Suppressor macrophage (primary cell): ENCODE measurements at places on chromosomes 16 and 17.
A peak's percentile ranks its signal among the peaks of the same experiment; 100 is the strongest.

DNA sequence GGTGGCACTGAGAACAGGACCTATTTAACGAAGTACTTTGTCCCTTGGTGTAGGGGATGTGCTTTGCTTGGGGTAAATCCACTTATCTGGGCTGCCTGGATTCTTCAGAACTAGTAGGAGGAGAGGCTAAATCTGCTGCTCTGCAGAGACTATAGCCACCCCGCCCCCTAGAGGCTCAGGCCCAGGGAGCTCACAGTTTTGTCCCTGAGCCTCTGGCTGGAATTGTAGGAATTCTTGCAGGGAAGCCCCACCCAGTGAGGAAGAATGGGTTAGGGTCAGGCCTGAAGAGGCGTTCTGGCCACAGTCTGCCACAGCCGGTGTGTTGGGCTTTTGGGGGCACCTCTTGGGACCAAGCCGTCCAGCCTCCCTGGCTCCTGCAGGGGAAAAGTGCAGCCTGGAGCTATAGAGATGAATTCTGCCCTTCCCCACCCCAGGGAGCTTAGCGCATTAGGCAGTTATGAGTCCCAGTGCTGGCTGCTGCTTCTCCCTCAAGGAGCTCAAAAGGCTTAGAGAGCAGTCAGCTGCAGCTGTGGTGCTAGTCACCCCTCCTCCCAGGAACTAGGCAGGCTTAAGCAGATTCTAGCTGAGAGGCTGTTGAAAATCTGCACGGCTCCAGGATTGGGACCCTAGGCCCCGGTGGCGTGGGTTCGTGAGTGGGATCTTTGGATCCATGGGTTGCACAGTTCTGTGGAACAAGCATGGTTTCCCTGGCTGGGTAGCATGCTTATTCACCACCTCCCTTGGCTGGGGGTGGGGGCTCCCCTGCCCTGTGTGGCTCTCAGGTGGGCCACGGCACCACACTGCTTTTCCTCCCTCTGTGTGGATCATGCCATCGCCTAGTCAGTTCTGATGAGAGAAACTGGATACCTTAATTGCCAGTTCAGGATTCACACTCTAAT is 237.4 kb upstream of the TOM1L1 start:
- no peak for DNase-seq

DNA sequence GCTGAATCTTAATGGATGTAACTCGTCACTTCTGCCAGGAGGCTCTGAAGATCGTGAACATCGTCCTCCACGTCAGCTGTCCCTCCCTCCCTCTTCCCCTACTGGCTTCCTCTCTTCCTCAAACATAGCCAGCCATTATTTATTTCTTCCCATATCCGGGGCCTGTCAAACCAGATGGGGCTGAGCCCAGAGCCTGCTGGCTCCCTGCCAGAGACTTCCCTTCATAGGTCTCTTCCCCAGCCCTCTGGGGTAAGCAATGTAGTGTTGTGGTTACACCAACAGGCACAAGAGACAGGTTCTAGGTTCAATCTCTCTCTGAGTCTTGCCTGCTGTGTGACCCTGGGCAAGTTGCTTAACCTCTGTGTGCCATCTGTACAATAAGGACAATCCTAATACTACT is 40.1 kb upstream of the ZFP90 start:
- DNase-seq = peak; percentile 41

DNA sequence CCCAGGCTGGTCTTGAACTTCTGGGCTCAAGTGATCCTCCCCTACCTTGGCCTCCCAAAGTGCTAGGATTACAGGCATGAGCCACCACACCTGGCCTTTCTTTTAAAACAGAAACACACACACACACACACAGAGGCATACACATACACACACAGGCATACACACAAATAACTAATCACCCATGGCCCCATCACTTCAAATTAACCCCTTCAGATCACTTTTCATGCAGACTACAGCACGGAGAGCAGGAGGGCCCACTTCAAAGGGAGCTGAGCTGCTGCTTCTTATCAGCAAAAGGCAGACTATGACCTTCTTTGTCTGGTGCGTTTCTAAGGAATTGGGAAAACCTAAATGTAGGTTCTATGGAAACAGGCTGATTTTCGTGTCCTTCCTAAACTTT is 1.9 kb downstream of the CLCN7 start:
- DNase-seq = no peak

- DNase-seq = no peak
These were observed 154.5 kb downstream of the BCAS3 start for GRCh38 chr17:60832151-60832585.

GRCh38 chr16:68033101-68033500 is 10.0 kb downstream of the DUS2 start:
- DNase-seq = no peak

DNA sequence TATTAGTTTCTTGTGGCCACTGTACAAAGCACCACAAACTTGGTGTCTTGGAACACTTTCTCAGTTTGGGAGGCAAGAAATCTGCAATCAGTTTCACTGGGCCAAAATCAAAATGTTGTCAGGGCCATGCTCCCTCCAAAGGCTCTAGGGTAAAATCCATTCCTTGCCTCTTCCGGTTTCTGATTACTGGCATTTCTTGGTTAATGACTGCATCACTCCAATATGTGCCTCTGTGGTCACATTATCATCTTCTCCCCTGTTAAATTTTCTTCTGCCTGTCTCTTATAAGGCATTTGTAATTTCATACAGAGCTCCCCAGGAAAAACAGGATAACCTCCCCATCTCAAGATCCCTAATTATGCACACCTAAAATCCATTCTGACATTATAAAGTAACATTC is 34.8 kb downstream of the ZNF287 start:
- no peak for DNase-seq

DNA sequence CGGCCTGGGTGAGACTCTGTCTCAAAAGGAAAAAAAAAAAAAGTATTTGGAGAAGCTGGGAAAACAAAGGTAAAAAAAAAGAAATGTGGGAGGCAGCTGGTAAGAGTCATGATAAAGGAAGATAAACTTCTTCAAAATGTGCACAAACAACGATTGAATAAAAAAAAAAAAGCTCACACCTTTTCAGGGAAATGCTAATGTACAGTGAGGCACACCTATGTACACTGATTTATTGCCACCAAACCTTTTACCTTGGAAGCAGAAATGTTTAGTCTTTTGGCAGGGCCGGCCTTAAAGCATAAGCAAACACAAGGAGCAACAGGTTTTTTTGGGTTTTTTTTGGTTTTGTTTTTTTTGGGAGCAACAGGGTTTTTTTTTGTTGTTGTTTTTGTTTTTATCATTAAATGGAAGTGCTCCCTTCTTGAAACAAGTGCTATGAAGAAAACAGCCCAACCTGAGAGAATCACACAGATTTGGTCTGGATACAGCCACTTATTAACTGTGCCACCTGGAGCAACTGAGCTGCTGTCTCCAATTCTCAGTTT is 29.8 kb upstream of the KCNJ2 start:
- DNase-seq = no peak

DNA sequence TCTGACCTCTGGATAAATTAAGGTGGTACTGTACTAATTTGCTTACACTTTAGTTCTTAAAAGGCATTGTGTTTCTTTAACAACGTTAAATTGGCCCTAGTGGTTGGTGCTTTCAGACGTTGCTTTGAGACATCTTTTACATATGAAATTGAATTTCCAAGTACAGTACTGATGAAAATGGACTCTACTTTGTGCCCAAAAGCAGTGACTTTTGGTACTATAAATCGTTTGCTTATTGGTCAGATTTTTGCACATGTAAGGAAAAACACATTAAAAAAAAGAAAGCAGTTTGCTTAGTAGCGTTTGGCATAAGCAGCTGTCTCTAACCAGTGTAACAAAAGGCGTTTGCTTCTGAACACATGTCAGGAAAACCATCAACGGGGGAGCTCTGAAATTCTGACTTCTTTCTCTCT is 139.6 kb downstream of the CDK5R1 start:
- DNase-seq = no peak

DNA sequence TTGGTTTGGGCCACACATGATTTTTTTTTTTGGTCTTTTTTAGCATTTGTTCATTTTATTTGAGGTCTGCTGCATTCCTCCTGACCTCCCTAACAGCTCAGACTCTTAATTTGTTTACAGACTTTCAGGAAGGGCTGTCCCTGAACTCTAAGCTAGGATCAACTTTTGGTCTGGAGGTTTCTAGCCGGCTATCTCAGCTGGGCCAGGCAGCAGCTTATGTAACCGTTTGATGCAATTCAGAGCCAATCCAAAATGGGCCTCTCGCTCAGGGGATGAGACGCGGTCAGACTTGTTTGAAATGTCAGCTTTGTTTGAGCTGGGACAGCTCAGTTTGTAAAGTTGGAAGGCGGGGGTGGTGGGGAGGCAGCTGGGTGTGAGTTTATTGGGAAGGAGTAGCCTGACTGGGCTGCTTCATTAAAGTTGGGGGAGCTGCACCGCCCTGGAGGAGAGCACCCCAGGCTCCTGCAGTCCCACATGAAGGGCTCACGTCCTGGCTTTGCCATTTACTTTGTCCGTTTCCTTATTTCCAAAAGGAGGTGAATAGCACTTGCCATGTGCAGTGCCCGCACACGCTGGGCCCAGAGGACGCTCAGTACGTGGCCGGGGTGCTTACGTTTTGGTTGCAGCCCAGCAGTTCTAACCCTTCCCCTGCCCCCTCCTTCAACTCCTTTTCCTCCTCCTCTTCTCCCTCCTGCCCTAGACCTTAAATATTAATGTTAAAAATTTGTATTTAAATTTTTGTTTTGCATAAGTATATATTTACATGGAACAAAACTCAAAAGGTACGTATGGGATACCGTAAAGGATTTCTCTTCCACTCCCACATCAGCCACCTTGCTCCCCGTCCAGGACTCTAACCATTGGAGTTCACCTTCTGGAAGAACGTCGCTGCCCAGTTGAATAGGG is 121.2 kb downstream of the SNX29 start:
- no peak for DNase-seq

DNA sequence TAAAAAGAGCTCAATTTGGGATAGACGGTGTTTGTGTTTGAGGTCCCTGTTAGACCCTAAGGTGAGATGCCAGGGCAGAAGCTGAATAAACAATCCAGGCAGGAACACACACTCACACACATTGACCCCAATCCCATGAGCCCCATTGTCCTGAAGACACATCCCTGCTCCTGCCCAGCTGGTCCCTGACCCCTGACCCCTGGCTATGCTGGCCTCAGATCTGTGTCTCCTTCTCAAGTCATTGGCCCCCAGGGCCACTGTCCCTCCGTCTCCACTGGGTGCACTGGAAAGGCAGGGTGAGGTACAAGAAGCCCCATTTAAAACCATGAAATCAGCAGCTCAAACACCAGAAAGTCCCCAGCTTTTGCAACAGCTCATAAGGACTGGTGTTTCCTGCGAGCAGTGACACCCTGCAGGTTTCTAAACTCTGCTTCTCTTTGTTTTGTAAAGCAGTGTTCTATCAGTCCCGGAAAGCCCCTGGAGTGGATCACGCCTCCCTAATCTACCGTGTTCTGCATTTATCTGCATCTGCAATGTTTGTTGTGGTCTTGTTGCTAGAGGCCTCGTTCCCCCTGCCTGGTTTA is 18.0 kb upstream of the ASGR2 start:
- DNase-seq = peak; percentile 90
